ENCODE measurements at places on chromosomes 3 and 15.

- DNase-seq: no peak
Observed at GRCh38 chr15:55518009-55518408, 10.0 kb upstream of the DNAAF4 start.

- DNase-seq: peak; percentile 64
Observed at GRCh38 chr3:129313665-129314385, 35.2 kb downstream of the HMCES start.

GRCh38 chr3:89762405-89762804 is 655.0 kb downstream of the EPHA3 start:
- DNase-seq: no peak

DNA sequence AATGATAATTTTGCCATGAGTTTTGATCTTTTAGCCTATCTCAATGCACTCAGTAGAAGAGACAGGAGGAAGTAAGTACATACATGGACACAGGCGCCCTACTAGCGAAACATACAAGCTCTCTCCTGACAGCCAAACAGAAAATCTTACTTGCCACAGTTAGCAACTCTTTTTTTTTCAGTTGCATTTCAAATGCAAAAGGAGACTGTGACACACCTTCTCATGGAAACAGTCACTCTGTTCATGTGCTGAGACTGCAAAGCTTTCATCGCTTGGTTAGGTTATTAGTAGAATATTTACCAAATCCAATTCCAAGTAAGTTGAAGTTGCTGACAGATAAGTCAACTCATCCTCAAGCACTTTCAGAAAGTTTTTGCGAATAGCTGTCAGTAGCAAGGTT is 223.3 kb downstream of the FOXP1 start:
- no peak for DNase-seq

DNA sequence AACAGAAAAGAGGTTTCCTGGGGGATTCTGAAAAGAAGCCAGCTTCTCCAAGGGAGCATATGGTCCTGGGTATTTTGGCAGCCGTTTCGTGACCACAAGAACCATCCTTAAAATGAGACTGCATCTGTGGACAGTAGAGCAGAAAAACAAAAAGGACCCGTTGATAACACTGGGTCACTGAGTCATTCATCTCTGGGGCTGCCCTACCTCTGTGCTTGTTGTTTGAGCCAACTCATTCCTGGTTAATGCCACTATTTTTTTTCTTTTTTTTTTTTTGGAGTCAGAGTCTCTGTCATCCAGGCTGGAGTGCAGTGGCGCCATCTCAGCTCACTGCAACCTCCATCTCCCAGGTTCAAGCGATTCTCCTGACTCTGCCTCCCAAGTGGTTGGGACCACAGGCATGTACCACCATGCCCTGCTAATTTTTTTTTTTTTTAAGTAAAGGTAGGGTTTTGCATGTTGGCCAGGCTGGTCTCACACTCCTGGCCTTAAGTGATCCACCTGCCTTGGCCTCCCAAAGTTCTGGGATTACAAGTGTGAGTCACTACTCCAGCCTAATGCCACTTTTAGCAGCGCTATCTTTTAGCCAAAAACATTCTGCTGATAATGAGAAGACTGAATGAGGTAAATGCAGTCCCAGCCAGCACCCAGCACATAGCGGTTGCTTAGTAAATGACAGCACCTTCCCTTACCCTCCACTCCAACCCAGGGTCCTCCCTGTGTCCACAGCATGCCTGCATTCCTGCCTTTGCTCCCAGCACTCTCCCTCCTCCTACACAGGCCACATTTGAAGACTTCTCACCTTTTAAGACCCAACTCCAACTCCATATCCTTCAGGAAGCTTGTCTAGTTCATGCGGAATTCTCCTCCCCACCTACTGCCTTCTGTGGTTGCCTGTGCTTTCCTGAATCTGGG is 9.1 kb upstream of the ISL2 start:
- no peak for DNase-seq

DNA sequence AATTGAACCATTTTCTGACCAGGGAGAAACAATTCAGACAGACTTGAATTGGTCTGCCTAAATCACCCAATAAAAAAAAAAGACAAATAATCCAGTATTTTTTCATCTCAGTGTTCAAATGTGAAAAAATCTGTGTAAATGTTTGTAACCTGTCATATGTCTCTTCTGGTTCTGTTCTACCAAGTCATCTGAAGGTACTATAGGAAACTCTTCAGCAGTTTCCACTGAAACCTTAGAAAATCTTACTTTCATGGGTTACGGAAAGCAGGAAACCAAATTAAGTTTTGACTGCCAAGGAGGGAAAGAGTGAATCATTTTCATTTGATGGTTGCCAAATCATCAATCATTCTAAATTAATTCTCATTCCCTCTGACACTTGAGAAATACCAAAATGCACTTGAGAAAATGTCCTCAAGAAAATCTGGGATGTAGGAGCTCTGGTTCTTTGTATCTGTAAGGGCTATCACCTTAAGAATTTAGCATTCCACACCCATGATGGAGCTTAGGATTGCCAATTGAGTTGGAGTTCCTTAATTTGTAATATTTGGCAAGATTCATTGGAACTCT is 278.2 kb upstream of the KCNH8 start:
- peak; percentile 45 for DNase-seq

DNA sequence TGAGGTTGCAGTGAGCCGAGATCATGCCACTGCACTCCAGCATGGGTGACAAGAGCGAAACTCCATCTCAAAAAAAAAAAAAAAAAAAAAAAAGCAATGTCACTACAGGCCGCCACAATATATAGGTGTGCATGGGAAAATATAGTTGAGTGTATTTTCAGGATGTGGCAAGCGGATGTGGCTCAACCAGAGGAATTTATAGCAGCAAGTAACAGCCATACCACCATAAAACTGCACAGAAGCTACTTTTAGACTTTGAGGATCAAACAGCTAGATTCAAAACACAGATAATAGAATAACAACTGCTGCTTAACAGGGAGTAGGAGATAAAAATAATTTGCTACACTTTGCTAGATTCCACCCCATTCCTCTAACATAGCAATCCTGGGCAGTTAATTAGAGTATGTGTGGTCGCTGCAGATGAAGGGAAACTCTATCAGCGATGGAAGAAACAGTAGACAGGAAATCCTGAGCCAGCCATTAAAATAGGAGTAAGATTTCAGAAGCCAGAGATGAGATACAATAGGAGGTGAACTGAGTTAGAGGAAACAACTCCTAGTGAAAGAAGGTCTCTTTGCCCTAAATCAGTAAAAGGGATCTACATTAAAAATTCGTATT is 318.7 kb upstream of the STT3B start:
- DNase-seq: no peak

GRCh38 chr3:160929595-160929994 is 173.6 kb downstream of the PPM1L start:
- DNase-seq: peak; percentile 18

GRCh38 chr3:5264896-5265770 is 77.6 kb downstream of the EDEM1 start:
- peak; percentile 78 for DNase-seq

GRCh38 chr15:82178061-82178460 is 84.5 kb downstream of the EFL1 start:
- peak; percentile 65 for DNase-seq

DNA sequence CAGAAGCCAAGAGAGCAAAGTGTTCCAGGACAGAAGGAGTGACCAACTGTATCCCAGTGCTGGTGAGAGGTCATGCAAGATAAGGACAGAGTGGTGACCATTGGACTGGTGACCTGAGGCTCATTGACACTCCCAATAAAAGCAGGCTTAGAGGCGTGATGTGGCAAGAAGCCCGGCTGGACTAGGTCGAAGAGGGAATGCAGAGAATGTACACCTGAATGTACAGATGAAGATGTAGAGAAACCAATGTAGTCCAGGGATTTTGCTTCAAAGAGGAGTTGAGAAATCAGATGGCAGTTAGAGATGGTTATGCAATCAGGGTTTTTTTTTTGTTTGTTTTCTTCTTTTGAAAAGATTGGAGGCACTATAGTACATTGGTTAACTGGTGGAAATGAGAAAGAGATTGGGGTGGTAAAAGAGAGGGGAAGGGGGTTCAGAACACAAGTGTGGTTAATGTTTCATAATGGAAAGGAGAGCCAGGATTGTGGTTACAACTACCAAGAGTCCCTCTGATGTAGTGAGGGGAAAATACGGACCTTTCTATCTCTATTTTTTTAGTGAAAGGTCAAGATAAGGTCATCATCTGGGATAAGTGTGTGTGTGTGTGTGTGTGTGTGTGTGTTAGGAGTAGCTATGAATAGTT is 23.3 kb downstream of the ST3GAL6 start:
- DNase-seq: peak; percentile 32

- peak; percentile 91 for DNase-seq
Observed at GRCh38 chr3:189132231-189132671, 39.5 kb upstream of the TPRG1 start.

- DNase-seq: no peak
Observed at GRCh38 chr15:71261909-71262308, 146.6 kb downstream of the THSD4 start.
